Fibroblast of lung (primary cell): ENCODE measurements at places on chromosomes 16 and 17. TPM values are rescaled to one million over a fixed set of nuclear protein-coding genes. Genes with fewer than 3 reads are reported as not detected.

C17orf113 gene
- 0.26 and 0.66 TPM in 2 replicates for total RNA-seq

CDH5 gene
- total RNA-seq: under 0.01 TPM in 1 of 2 replicates, not detected in the other

GRCh38 chr16:85615014-85615851 lies 2.1 kb downstream of the GSE1 start:
- H3K36me3 ChIP-seq: no peaks in the 10 kb centered on the region
- no peak overlapping the region for H3K27ac ChIP-seq
- peaks cover 17% of the 10 kb centered on the region for H3K4me1 ChIP-seq
- no peak for DNase-seq
- H3K4me3 ChIP-seq: no peak overlapping the region

- no peak overlapping the region for H3K27ac ChIP-seq
- H3K4me3 ChIP-seq: no peak overlapping the region
- H3K36me3 ChIP-seq: no peaks in the 10 kb centered on the region
- DNase-seq: no peak
- no peaks in the 10 kb centered on the region for H3K27me3 ChIP-seq
- H3K4me1 ChIP-seq: peaks cover 8% of the 10 kb centered on the region
Observed at GRCh38 chr16:66260522-66261254, 105.8 kb upstream of the CDH5 start.

GRCh38 chr16:11121914-11122692 lies 133.9 kb downstream of the SOCS1 start:
- peaks cover 5% of the 10 kb centered on the region for H3K36me3 ChIP-seq
- H3K4me1 ChIP-seq: peaks cover 2% of the 10 kb centered on the region
- no peaks in the 10 kb centered on the region for H3K27me3 ChIP-seq

- no peak for DNase-seq
- no peak overlapping the region for H3K27ac ChIP-seq
- no peak overlapping the region for H3K4me3 ChIP-seq
- peaks cover 1% of the 10 kb centered on the region for H3K36me3 ChIP-seq
- H3K4me1 ChIP-seq: peaks cover 7% of the 10 kb centered on the region
- H3K27me3 ChIP-seq: no peaks in the 10 kb centered on the region
Observed at GRCh38 chr17:35018814-35019213, 38.5 kb downstream of the LIG3 start.

GRCh38 chr17:68133346-68134045 lies 98.0 kb downstream of the KPNA2 start:
- no peak overlapping the region for H3K27ac ChIP-seq
- DNase-seq: no peak
- no peaks in the 10 kb centered on the region for H3K36me3 ChIP-seq
- H3K4me1 ChIP-seq: no peaks in the 10 kb centered on the region
- H3K4me3 ChIP-seq: no peak overlapping the region

DNA sequence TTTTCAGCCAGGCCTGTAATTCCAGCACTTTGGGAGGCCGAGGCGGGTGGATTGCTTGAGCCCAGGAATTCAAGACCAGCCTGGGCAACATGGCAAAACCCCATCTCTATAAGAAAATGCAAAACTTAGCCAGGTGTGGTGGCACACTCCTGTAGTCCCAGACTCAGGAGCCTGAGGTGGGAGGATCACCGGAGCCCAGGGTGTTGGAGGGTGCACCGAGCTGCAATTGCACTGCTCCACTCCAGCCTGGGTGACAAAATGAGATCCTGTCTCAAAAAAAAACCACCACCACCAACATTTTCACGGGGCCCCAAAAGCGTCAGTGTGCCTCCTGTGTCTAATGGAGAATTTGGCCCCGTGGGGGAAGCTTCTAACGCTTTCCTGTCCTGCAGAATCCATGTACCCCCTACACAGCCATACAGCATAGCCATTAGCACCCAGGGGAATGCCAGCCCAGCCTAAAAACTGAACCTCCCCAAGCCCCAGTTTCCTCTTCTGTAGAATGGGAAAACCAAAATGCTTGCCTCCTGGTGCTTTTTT lies 22.2 kb upstream of the MAP3K14 start:
- peaks cover 15% of the 10 kb centered on the region for H3K4me1 ChIP-seq
- H3K36me3 ChIP-seq: no peaks in the 10 kb centered on the region
- no peak for DNase-seq
- no peak overlapping the region for H3K4me3 ChIP-seq
- H3K27me3 ChIP-seq: no peaks in the 10 kb centered on the region
- H3K27ac ChIP-seq: no peak overlapping the region

GRCh38 chr16:88649195-88649923 lies 1.5 kb downstream of the CYBA start:
- H3K4me1 ChIP-seq: peaks cover 9% of the 10 kb centered on the region
- H3K27me3 ChIP-seq: no peaks in the 10 kb centered on the region
- H3K4me3 ChIP-seq: no peak overlapping the region
- H3K27ac ChIP-seq: no peak overlapping the region
- H3K36me3 ChIP-seq: peaks cover 10% of the 10 kb centered on the region

DNA sequence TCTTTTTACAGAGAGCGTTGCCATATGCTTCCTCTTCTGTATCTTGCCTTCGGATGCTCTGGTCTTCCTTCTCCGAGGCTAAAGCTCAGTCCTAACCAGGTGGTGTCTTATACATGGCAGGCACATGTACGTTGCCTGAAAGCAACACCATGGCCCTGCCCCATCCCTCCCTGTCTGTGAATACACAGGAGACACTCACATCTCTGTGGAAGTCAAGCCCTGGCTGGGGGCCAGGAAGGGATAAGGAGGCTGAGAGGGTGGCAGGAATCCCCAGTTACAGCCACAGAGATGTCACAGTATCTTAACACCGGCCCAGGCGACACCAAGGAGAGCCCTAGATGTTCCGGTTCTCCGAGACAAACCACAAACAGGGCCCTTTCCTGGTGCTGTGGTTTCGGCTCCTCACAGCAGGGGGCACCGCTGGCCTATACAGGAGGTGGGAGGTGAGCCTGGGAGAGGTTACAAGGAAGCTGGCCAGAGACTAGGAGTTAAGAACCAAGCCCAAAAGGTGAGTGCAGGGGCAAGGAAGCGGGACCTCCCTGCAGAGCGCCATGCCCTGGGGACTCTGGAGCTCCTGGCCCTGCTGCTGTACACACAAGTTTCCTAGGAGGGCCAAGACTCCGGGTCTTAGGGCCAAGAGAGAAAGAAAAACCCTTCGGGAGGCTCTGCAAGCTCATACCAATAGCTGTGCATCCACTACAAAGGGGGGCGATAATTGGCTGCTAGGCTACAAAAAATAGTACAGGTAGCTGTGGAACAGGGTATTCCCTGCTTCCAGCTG lies 41.7 kb downstream of the SRL start:
- no peaks in the 10 kb centered on the region for H3K36me3 ChIP-seq
- H3K27ac ChIP-seq: no peak overlapping the region
- no peak overlapping the region for H3K4me3 ChIP-seq
- no peaks in the 10 kb centered on the region for H3K27me3 ChIP-seq

- H3K36me3 ChIP-seq: no peaks in the 10 kb centered on the region
- H3K27ac ChIP-seq: peak overlapping the region; percentile 45
- no peak overlapping the region for H3K4me3 ChIP-seq
- peaks cover 15% of the 10 kb centered on the region for H3K4me1 ChIP-seq
- H3K27me3 ChIP-seq: no peaks in the 10 kb centered on the region
Observed at GRCh38 chr16:15983898-15984297, 34.5 kb downstream of the ABCC1 start.

DNA sequence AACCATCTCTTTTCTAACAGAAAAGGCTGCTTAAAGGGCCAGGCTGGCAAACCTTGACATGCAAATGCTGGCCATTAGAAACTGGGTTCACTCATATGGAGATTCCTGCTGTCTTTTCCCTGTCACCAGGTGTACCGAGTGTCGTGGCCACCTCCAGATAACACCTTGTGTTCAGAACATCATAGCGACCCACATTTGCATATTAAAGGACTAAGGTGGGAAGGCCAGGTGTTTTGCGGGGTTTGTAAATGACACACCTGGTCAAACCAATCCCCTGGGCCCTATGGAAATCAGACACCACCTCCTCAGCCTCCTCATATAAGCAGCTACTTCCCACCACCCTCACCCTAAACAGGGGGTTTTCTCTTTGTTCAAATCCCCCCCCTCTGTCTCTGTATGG lies 2.5 kb upstream of the AIPL1 start:
- no peak overlapping the region for H3K27ac ChIP-seq
- H3K27me3 ChIP-seq: peaks cover 10% of the 10 kb centered on the region
- no peak overlapping the region for H3K4me3 ChIP-seq
- no peaks in the 10 kb centered on the region for H3K36me3 ChIP-seq
- no peak for DNase-seq
- peaks cover 3% of the 10 kb centered on the region for H3K4me1 ChIP-seq

DNA sequence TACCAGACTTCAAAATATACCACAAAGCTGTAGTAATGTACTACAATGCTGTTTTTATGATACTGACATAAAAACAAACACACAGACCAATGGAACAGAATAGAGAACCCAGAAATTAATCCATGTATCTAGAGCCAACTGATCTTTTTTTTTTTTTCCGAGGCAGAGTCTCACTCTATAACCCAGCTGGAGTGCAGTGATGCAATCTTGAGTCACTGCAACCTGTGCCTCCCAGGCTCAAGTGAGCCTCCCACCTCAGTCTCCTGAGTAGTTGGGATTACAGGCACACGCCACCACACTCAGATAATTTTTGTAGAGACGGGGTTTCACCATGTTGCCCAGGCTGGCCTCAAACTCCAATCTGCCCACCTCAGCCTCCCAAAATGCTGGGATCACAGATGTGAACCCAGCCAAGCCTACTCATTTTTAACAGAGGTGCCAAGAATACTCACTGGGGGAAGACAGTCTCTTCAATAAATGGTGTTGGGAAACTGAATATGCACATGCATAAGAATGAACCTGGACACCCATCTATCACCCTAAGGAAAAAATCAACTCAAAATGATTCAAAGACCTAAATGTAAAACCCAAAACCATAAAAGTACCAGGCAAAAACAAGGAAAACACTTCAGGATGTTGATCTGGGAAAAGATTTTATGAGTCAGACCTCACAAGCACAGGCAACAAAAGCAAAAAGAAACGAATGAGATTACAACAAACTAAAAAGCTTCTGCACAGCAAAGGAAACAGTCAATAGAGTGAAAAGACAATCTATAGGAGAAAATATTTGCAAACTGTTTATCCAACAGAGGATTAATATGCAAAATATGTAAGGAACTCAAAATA lies 63.1 kb downstream of the STX8 start:
- no peak overlapping the region for H3K4me3 ChIP-seq
- no peaks in the 10 kb centered on the region for H3K27me3 ChIP-seq
- no peaks in the 10 kb centered on the region for H3K4me1 ChIP-seq
- H3K36me3 ChIP-seq: no peaks in the 10 kb centered on the region
- no peak overlapping the region for H3K27ac ChIP-seq
- DNase-seq: peak; percentile 80

DNA sequence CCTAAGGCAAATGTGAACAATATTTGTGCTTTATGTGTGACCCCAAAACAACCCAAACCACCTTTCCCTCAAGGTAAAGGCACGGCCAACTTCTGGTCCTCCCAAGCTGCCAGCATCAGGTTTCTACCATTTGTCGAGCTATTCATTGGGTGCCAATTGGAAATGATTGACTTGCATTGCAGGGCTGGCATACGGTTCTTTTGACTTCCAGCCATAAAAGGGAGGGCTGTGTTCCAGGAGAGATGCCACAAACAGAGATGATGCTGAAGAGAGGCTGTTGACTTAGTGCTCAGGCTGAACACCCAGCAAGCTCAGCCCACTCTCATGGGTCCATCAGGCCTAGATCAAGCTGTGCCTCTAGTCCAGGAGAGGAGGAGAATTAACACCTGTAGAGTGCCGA lies 252.4 kb downstream of the GRIN2A start:
- H3K27ac ChIP-seq: no peak overlapping the region
- H3K4me1 ChIP-seq: no peaks in the 10 kb centered on the region
- DNase-seq: no peak
- H3K27me3 ChIP-seq: no peaks in the 10 kb centered on the region

GRCh38 chr17:56960596-56961538 lies at the start of gene COIL:
Gene COIL (minus strand): TSS chr17:56961050. CDS start chr17:56961019, 31 bp downstream.
- peaks cover 2% of the 10 kb centered on the region for H3K4me1 ChIP-seq
- H3K27ac ChIP-seq: peak within 1 kb of the TSS; percentile 93
- H3K36me3 ChIP-seq: no peaks in the 10 kb centered on the region
- no peaks in the 10 kb centered on the region for H3K27me3 ChIP-seq
- H3K4me3 ChIP-seq: peak within 1 kb of the TSS; percentile 79

DNA sequence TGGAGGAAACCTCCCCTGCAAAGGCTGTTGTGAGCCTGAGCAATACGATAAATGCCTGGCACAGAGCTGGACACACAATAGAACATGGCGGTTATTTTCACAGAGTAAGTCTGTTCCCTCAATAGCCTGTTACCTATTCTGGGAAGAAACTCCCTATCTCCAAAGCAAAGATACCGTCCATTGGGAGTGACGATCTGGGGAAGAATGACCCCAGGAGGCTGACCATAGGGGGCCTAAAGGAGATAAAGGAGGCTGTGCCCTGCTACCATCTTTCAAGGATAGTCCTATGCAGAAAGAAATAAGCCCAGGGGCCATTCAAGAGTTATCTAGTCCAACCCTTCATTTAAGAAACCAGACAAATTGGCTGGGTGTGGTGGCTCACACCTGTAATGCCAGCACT lies 4.1 kb upstream of the AXIN2 start:
- H3K4me3 ChIP-seq: no peak overlapping the region
- no peak overlapping the region for H3K27ac ChIP-seq
- H3K27me3 ChIP-seq: no peaks in the 10 kb centered on the region
- peaks cover 4% of the 10 kb centered on the region for H3K4me1 ChIP-seq
